ENCODE measurements at places on chromosomes 2 and 18. TPM values are rescaled to one million over a fixed set of nuclear protein-coding genes. Genes with fewer than 3 reads are reported as not detected.

The RNF125 gene
- 34.6 TPM for total RNA-seq

The NTSR2 gene
- total RNA-seq = not detected

The MGAT5 gene
- total RNA-seq = 26.2 TPM

The ALPG gene
- not detected for total RNA-seq

The POTEJ gene
- not detected for total RNA-seq

The FHOD3 gene
- not detected for total RNA-seq

DNA sequence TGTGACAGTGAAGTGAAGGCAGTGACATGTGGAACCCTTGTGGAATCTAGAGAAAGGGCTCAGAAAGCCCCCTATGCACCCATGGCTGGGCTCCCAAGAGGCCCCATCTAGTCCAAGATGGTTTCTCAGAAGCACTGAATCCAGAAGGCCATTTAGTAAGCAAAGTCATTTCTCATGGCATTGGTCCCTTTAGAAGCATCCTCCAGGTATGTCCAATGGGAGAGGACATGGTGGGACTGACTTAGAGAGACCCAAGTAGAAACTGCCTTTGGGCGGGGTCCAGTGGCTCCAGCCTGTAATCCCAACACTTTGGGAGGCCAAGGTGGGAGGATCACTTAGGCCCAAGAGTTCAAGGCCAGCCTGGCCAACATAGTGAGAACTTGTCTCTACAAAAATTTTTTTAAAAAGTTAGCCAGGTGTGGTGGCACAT is 72.5 kb upstream of the RMDN2 start:
- DNase-seq = no peak

DNA sequence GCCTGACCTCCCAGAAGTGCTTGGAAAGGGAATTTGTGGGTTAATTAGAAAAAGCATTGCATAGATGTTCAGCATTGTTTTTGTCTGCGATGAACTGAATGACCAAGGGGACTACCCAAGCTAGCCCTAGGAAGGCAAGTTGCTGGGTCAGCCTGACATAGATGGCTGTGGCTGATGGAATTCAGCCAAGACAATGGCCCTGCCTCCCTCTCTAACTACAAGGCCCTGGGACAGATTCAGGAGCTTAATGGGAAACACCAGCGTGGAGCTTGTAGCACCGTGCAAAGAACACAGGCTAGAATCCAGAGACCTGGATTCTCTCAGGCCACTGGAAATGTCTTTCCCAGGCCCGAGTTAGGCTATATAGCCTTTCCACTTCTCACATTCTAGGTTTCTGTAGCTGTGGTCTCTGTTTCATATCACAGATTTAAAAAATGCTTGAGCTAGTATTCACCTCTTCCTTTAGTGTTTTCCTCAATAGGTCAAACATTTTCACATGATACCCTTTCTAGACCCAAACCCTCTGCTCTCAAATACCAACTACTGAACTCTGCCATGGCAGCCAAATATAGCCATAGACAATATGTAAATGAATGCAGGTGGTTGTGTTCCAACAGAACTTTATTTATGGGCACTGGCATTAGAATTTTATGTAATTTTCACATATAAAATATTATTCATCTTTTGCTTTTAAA is 294.3 kb upstream of the MEX3C start:
- DNase-seq = no peak

DNA sequence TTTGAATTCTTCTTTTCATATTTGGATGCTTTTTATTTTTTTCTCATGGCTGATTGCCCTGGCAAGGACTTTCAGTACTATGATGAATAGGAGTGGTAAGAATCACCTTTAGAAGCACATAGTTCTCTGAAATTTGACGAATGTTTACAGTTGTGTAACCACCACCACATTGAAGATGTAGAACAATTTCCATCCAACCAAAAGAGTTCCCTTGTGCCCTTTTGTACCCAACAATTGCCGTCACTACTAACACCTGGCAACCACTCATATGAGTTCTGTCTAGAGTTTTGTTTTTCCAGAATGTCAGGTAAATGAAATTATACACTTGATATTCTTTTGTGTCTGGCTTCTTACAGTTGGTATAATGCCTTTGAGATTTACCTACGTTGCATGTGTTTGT is 28.7 kb upstream of the SLC16A14 start:
- no peak for DNase-seq

DNA sequence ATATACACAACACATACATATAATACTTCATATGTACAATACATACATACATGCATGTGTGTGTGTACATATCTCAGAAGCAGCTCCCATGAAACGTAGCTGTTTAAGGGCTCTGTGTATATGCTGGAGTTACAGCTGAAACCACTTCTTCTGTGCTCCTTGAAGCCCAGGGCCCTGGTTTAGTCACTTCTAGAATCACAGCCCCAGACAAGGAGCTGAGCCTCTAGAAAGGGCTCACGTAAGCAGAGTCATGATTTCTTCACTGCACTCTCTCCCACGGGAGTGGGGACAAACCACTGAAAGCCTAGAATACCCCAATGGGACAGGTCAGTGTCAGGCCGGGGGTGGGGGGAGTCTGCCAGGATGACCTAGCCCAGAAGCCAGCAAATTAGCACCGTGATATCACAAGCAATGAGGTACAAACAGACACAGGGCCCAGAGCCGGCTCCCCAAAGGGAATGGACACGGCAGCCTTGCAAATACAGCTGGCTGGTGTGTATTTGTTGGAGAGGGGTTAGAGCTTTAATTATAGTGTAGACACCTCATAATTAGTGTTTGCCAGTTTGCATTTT is 90.3 kb downstream of the C1QL2 start:
- DNase-seq = no peak

DNA sequence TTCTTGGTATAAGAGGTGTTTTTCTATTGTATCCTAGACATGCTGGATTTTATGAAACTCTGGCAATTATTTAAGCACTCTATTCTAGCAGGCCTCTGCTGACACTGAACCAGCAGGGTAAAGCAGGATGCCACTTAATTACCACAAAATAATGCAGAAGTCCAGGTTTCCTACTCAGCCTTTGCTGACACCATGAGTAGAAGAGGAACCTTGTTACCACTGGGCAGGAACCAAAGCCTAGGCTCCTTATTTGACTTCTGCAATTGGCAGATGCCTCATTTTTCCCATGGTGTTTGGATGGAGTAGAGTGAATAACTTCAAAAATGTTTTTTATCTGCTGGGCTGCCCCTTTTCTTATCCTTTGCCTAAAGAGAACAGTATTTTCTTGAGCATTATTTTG is 60.8 kb downstream of the THNSL2 start:
- DNase-seq = no peak

DNA sequence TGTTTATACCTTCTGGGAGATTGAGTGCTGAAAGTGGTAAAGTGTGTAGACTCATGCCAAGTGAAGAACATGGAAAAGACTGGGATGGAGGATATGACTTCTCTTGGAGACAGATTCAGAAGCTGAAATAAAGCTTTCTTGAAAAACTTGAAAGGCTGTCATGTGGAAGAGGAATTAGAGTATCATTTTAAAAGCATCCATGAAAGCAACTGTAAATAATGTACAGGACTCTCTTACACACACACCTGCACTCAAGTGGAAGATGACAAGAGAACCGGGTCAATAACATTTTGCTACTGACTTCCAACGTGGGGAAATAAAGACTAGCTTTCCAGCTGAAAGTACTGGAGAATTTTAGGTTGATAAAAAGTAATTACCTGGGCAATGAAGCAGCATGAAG is 658.2 kb downstream of the TDRD15 start:
- no peak for DNase-seq

GRCh38 chr2:138713504-138713903 is 66.7 kb downstream of the NXPH2 start:
- DNase-seq = no peak

DNA sequence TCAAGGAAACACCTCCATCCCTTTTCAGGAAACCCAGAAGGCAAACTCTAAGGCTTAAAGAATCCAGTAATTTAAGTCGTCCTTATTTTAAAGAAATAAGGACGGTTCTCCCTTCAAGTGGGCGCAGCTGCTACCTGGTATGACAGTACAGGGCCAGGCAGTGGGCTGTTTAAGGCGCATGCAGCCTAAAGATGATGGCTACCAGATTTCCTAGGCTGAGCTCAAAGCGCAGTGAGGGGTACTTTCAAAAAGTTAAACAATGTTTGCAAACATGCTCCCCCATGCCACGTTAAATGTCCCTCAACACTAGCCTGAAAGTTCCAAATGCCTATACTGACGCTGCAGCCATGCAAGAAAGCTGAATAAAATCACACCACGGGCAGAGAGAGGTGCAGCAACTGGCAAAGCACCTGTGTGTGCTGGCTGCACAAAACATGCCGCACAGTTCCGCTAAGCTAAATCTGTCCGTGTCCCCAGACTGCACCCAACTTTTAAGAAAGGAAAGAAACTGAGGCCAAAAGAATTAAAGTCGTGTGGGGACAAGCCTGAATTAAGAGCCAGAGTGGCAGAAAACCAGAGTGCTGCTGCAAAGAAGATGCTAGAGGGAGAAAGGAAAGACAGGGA is 583 bp downstream of the HIBCH start:
- DNase-seq = peak; percentile 10

- no peak for DNase-seq
Observed at GRCh38 chr2:145769011-145769716, 1249.2 kb upstream of the ZEB2 start.

GRCh38 chr18:38453880-38454279 is 888.3 kb upstream of the CELF4 start:
- DNase-seq = no peak

Data from activated T-helper 1 cell treated with anti-CD3 and anti-CD28 coated beads, Interleukin-12 subunit alpha, Interleukin-12 subunit beta, Interleukin-2, Interleukin-4 antibody, amounts not matched to agents 30 ng/mL and 10 ng/mL and 1 ng/mL, durations not matched to agents 14 hours and 24 hours and 36 hours (primary cell).